Cardiac septum (tissue), 1 donor: ENCODE measurements at places on chromosomes 12 and 14.

GRCh38 chr12:111031916-111032590, 111.7 kb upstream of the MYL2 start:
- DNase-seq: no peak

GRCh38 chr14:104141621-104142091, 3.3 kb downstream of the KIF26A start:
- no peak for DNase-seq

GRCh38 chr12:53695152-53696145, 19.6 kb upstream of the ATP5MC2 start:
- no peak for DNase-seq

DNA sequence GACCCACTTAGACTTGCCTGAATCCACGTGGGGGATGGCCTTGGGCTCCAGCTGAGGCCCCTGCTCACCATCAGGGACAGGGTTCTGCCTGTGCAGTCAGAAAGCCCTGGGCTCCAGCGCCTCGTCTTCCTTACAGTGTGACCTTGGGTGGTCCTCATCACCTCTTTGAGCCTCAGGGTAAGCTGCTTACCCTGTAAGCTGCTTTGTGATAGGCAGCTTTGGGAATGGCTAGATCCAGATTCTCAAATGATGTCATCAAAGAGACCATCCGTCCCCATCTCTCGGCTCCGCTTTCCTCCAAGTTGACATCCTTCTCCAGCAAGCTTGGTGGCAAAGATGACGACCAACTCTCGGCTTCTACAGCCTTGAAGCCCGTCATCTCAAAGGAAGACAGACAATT, 127.0 kb downstream of the ADCK1 start:
- no peak for DNase-seq

- no peak for DNase-seq
Measured at GRCh38 chr12:126212824-126213223, 1147.6 kb downstream of the AACS start.

GRCh38 chr12:115761784-115762183, 515.7 kb downstream of the MED13L start:
- no peak for DNase-seq

DNA sequence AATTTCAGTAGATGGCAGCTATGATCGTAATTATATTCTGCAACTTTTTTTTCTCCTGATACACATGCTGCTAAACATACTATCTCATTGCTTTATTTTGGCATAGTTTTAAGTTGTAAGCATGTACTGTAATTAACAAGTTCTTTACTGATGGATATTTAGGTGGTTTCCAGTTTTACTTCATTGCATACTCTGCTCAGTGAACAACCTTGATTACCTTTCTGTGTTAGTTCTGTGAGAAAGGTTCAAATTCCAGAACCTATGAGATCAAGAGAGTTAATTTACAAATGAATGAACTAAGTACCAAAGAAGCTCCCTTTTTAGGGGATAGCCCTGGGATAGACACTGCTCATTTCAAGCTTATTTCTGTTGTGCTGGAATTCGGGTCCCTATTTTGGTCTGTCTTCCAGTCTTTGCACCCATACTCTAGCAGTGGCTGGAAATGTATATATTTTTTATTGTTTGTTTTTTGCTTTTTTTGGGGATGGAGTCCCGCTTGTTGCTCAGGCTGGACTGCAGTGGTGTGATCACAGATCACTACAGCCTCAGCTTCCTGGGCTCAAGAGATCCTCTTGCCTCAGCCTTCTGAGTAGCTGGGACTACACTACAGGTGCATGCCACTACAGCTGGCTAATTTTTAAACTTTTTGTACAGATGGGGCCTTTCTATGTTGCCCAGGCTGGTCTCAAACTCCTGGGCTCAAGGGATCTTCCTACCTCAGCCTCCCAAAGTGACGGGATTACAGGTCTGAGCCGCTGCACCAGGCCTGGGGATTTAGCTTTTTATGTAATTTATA, 10.6 kb downstream of the PAPOLA start:
- DNase-seq: no peak

GRCh38 chr12:58761308-58761707, 159.0 kb downstream of the LRIG3 start:
- DNase-seq: no peak

DNA sequence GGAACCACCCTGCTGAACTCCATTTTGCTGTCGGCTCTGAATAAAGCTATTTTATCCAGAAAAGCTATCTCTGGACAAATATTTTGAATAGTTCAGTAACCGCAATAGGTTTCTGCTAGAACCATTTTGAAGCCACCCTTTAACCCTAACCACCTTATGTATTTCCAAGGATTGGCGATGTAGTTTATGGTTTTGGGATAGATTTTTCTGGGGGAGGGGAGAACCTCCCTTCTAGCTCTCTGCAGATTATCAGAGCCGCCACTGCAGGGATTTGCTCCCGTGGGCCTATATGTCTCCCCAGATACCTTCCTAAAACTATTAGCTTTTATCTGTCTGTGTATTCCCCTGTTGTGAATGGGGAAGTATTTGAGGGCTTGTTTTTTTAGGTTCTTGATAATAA, 1.8 kb upstream of the TUBA1B start:
- no peak for DNase-seq

GRCh38 chr14:39731912-39732311, 299.7 kb upstream of the FBXO33 start:
- DNase-seq: no peak

DNA sequence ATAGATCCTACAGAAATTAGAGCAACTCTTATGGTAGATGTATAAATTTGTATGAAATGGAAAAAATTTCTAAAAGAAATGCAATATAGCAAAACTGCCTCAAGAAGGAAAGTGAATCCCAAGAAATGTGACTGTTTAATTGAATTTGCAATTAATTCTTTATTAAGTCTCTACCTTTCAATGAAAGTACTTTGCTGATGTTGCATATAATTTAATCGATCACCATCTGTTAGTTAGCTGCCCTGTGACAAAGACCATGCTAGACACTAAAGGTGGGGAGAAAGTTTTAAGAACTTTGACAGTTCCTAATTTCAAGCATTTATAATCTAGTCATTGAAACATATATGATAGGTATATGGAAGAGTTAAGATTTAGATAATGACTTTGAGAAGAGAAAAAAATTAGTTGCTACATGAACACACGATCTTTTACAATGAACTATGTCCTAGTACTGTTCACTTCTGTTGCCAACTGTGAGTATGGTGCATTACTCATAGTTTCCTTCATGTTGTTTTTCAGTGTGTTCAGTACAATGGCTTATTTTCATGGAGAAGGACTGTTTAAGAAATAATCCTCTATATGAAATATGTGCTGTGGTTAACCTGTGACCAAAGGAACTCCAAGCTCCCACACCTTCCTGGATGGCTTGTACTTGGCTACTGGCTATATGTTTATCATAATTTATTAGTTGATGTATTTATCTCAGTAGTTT, 128.4 kb downstream of the METTL25 start:
- no peak for DNase-seq

- DNase-seq: no peak
Measured at GRCh38 chr14:100820957-100821356, 5.0 kb upstream of the MEG3 start.

DNA sequence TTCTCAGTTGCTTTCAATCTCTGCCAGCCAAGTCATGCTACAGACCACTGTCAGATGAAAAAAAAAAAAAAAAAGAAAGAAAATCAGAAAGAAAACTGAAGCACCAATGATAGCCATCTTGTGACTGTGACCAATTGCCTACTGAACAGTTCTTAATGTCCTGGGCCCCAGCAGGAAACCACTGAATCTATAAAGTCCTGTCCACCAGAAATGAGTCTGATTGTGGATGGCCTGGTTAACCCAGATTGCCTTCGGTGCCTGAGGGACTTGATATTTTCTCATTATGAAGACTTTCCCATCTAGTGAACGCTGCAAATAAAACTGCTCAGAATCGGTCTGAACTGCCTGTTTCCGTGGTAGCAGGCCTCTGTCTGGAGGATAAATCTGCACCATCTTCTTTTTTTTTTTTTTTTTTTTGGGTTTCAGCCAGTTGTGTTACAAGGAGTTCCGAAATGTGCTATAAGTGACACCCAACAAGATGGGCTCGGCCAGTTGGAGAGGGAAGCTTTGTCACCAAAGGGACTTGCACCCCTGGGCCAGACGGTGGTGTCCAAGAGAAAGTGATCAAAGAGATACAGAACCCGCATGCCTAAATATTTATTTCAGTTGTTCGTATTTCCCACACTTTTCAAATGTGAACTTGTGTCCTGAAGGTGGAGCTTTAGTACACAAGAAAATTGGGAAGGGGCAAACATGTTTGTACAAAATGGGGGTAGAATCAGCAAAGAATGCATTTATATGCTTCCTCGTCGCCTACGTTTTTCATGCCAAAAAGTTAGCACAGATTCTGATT, 3.0 kb upstream of the PLXNC1 start:
- no peak for DNase-seq
